CD14-positive monocyte (primary cell): ENCODE measurements at places on chromosomes 7 and 10. TPM values are rescaled to one million over a fixed set of nuclear protein-coding genes. Genes with fewer than 3 reads are reported as not detected.
A peak's percentile ranks its signal among the peaks of the same experiment; 100 is the strongest.

DNA sequence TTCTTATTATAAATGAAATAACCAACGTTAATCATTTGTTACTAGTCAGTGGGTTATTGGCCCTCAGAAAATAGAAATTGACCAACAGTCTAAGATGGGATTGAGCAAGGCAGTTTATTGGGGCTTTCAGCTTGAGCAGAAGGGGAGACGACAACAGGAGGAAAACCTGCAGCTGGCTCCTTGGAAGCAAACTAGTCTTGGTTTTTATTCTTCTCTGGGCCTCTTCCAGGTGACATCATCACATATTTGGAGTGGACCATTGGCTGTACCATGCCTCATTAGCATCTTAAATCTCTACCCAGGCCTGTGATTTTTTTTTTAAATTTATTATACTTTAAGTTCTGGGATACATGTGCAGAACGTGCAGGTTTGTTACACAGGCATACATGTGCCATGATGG lies 59.0 kb upstream of the CSTF2T start:
- no peak for DNase-seq

- no peak for DNase-seq
These were observed 47.4 kb upstream of the CAMK2B start for GRCh38 chr7:44372560-44373417.

DNA sequence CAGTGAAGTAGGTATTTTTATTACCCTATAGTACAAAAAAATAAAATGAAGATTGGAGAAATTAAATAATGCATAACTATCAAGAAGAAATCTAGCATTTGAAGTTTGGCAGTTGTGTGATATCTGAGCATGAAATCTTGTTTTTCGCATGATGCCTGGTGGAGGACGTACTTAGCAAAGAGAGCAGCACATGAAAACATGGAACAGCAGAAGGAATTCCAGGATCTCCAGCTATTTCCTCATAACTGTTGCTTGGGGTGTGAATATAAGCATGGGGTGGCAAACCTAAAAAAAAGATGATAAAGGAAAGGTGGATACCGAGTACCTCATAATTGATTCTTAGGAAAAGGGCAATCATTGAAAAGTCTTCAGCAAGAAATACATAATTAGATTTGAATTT lies 174.3 kb upstream of the FAM3C start:
- DNase-seq: no peak

Gene C7orf33
- polyA plus RNA-seq: not detected

DNA sequence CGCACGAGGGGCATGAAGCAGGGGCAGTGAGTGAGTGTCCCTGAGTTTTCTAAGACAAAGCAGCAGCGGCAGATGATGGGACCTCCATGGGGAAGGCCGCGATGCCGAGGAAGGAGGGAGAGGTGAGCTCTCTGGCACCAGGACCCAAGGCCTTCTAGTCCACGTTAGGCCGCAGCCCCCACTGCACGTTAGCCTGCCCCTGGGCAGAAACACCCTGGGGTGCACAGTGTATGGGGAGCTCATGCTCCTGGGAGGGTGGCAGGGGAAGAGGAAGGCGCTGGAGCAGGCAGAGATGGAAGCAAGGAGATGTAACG lies 97.3 kb upstream of the IKZF1 start:
- no peak for DNase-seq

DNA sequence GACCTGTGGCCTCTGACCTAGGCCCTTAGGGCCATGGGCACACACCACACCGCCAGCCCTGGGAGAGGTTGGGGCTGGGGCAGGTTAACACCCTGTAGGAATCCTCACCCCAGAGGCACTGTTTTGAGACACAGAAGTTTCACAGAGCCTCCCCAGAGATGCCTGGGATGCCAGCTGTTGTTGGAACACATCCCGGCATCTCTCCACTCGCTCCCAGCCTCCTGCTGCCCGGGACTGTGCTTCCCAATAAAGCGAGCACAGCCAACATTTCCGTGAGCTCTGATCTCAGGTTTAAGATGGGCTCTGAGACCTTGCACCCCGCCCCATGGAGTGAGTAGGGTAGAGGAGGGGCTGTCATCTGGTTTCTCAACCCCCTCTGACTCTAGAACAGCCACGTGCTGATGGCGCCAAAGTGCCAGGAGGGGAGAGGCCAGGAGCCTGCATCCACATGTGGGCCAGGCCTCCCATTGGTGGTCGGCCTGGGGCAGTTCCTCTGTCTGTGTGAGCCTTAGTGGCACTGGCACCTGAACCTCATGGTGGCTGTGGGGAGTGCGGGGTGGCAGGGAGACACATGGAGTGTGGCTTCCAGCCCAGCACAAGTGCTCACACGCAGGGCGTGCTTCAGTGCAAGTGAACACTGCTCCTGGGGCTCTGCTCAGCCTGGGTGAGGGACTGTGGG lies 54.7 kb downstream of the RASGEF1A start:
- DNase-seq: no peak

Gene FAM25G
- polyA plus RNA-seq: not detected

Gene LYZL2
- not detected for polyA plus RNA-seq

Gene RBP3
- not detected in 2 replicates for polyA plus RNA-seq

DNA sequence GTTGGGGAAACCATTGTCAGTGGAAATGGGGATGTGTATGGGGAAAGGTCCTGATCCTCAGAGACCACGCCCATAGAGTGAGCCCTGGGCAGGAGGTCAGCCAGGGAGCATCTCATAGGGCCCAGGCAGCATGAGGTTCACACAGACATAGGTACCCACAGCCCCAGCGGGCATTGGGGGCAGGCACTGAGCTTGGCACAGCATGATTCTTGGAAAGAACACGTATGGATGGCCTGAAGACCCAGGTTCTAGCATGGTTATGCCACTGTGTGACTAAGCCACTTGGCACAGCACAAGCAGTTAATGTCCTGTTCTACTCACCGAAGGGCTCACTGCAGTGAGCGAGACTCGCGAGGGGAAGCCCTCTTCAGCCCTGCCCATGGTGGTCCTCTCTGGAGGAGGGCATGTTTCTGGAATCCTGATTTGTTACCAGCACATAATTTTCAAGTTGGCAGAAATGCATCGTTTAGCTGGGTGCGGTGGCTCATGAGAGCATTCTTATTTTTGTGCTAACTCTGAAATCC lies 125.2 kb downstream of the UBE2H start:
- no peak for DNase-seq

DNA sequence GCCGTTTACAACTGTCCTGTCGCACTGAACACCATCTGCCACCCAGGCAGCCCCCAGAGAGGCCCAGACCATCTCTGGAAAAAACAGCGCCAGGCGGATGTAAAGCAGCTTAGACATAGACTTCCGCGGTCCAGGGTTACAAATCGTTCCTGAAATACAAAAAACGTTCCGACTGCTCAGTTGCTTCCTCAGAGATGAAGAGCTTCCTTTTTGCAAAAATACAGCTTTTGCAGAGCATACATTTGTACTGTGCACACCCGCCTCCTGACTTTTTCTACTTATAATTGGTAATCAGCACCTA lies 11.4 kb downstream of the DAGLB start:
- DNase-seq: peak; percentile 81

DNA sequence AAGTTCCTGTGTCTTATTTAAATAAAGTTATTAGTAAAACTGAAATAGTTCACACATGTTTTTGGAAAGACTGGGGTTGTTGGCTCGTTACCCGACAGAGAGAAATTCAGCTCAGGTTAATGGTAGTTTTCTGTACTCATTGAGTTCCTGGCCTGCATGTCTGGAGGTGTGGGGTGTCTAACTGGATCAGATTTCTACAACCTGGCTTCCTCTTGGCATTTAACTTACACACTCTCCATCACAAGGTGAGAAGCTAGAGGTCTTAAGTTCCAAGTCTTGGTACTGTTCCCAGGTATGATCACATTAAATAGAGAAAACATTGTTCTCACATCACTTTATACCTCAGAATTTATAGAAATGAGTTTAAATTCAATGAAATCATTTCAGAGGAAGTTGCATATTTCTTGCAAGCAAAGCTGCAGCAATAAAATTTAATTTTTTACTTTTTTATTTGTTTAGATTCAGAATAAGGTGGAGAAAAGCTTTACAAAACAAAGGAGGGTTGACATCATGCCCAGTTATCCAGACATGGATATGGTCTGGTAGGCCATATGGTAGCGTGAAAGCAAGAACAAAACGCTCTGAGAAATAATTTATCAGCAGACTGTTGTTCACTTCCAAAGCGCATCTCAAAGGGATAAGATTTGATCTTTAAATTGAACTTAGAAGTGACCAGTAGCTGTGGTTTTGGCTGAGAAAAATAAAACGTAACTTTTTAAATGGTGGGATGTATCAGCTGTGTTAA lies 120.6 kb downstream of the GLCCI1 start:
- no peak for DNase-seq

- no peak for DNase-seq
These were observed 152.9 kb downstream of the CCDC3 start for GRCh38 chr10:12848439-12849173.

DNA sequence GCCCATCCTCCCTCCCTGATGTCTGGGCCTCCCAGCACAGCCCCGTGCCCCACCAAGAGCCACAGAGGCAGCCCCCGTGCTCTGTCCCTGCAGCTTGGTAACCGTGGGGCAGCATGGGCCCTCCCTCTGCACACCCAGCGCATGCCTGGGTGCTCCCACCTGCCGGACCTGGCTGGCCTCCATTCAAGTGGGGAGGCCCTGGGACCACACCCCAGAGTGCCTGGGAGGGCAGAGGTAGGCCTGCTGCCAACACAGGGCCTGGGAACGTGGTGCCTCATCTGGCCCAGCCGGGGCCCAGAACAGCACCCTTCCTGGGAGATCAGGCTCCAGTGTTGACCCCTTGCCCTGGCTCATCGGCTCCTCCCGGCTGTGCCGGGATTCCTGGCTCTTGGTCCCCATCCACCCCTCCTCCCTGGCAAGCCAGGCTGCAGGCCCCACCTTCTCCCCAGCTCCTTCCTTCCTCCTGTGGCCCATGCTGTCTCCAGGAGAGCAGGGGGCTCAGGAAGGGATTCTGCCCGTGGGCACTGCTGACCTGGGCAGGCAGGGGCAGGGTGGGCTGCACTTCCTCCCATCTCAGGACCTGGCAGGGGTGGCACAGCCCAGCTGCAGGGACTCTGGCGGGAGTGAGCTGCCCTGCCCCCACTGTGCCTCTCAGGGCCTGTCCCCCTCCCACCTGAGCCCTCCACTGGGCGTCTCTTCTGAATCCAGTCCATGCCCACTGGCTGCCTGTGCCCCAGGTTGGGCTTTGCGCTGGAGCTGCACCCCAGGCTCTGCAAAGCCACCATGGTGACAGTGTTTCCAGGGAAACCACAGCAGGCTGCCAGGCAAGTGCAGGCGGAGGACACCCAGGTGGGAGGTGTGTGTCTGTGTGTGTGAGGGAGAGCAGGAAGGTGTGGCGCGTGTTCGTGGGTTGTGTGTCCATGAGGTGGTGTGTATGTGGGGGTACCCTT lies 32.6 kb downstream of the PWWP2B start:
- no peak for DNase-seq

Gene PHKG1
- polyA plus RNA-seq: not detected

- no peak for DNase-seq
These were observed 339.8 kb downstream of the RNLS start for GRCh38 chr10:88243202-88243744.

GRCh38 chr10:86075512-86075911 lies 291.1 kb downstream of the GRID1 start:
- no peak for DNase-seq

DNA sequence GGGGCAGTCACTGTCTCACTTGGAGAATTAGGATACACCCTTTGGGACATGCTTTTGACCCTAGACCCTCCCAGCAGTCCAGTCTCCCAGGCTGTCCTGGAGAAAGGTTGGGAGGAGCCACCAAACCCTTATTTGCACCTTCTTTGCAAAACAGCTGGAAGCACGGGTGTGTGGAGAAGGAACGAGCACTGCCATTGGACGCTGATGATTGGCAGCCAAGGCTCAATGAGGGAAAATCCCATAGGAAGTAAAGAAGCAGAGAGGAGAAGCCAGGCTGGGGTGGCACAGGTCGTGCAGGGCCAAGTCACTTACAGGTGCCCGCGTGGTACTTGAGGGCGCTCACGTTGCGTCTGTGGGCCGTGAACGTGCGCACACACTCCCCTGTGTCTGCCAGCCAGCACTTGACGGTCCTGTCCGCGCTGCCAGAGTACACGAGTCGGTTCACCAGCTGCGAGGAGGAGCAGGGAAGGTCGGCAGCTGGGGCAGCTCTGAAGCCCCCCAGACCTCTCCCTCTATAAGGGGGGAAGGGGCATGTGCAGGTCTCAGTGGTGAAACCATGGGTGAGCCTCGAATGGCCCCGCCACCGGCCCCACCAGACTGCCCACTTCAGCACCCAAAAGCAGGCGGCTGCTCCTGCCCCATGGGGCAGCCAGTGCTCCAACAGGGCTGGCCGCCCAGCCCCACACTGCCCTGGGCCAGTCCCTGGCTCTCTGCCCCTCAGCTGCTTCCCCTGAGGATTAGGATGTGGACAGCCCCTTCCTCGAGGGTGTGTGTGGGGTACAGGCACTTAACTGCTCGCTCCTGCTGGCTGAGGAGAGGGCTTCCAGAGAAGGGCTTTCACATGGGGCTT lies 24.8 kb downstream of the WDR86 start:
- DNase-seq: no peak

- peak; percentile 35 for DNase-seq
These were observed 31.0 kb downstream of the AMZ1 start for GRCh38 chr7:2719007-2719406.

DNA sequence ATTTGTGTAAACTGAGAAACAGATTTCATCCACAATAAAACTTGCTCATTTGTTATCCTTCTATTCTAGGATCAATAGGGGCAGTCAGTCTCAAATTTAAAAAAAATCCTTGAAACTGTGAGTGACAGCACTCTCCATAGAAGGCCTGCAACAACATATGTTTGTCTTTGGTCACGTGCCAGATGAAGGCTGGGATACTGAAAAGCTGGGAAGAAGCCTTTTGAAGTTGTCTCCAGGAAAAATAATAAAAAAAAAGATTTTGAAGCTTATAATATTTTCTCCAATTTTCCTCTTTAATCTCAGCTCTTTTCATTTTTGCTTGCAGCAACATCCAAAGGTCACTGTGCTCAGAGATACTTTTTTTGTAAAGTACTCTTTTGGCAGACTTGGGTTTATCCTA lies 128.6 kb upstream of the SLC26A5 start:
- no peak for DNase-seq
